ENCODE measurements at places on chromosomes 1 and 21. TPM values are rescaled to one million over a fixed set of nuclear protein-coding genes. Genes with fewer than 3 reads are reported as not detected.

KCNQ4 gene
- under 0.01 TPM for total RNA-seq

CFAP74 gene
- total RNA-seq = not detected

PPIAL4G gene
- total RNA-seq = not detected

C4BPB gene
- total RNA-seq = 0.14 TPM

SPATA45 gene
- total RNA-seq = 0.28 TPM

FCRL5 gene
- total RNA-seq = not detected

Data from smooth muscle cell of bladder (primary cell).